ENCODE measurements at places on chromosomes 16 and 17. TPM values are rescaled to one million over a fixed set of nuclear protein-coding genes. Genes with fewer than 3 reads are reported as not detected.

Gene SEPHS2
- total RNA-seq: 13.8 TPM

Gene ZNF232
- 5.4 TPM for total RNA-seq

Gene SHCBP1
- total RNA-seq: 11.5 TPM

Gene KREMEN2
- total RNA-seq: not detected

Gene XAF1
- 16.7 TPM for total RNA-seq

Gene ELMO3
- 0.72 TPM for total RNA-seq

Gene ALKBH5
- 78.5 TPM for total RNA-seq

Gene SLC5A11
- total RNA-seq: 0.27 TPM

Gene SMPD3
- total RNA-seq: under 0.01 TPM

Gene ALOX15B
- total RNA-seq: 0.19 TPM

Gene ATXN7L3
- total RNA-seq: 38.3 TPM

Gene GUCY2D
- not detected for total RNA-seq

Gene G6PC1
- not detected for total RNA-seq

Gene TNS4
- total RNA-seq: not detected

Gene SDK2
- total RNA-seq: 0.09 TPM

Gene SLC52A1
- under 0.01 TPM for total RNA-seq

Gene FSCN2
- 0.27 TPM for total RNA-seq

Gene SOCS1
- total RNA-seq: 1.3 TPM

Gene MT1A
- 3.3 TPM for total RNA-seq

Gene NOD2
- total RNA-seq: 0.56 TPM

Gene ZNF385C
- total RNA-seq: not detected

Gene NDEL1
- 44.7 TPM for total RNA-seq

Gene HOXB7
- 2.2 TPM for total RNA-seq

Gene CHST4
- not detected for total RNA-seq

Gene HSPB9
- total RNA-seq: not detected

Gene OTOP2
- total RNA-seq: not detected

Gene NTHL1
- 52.5 TPM for total RNA-seq

Gene KRTAP3-1
- not detected for total RNA-seq

Gene VASN
- 4.0 TPM for total RNA-seq

Gene TPSAB1
- not detected for total RNA-seq

Gene OR1A1
- not detected for total RNA-seq

Gene SALL1
- not detected for total RNA-seq

Gene CDH11
- total RNA-seq: 91.9 TPM

Gene MGAT5B
- 1.4 TPM for total RNA-seq

Gene KRTAP1-1
- total RNA-seq: not detected

Gene PRSS33
- total RNA-seq: not detected

Gene MT1E
- total RNA-seq: 131 TPM

Gene SGSH
- 21.1 TPM for total RNA-seq

Gene MFAP4
- total RNA-seq: not detected

Gene MBTD1
- total RNA-seq: 15.2 TPM

Gene PFN1
- total RNA-seq: 806 TPM

Gene PLA2G10
- total RNA-seq: not detected

Gene MYH13
- total RNA-seq: not detected
